ENCODE measurements at places on chromosomes 3 and 15.

- no peak for DNase-seq
Observed at GRCh38 chr15:66763186-66764071, 61.4 kb downstream of the SMAD6 start.

- DNase-seq = peak; percentile 97
Observed at GRCh38 chr15:74389241-74390048, 22.0 kb upstream of the CYP11A1 start.

GRCh38 chr3:50299929-50300680 lies 900 bp upstream of the HYAL3 start:
- DNase-seq = peak; percentile 48

DNA sequence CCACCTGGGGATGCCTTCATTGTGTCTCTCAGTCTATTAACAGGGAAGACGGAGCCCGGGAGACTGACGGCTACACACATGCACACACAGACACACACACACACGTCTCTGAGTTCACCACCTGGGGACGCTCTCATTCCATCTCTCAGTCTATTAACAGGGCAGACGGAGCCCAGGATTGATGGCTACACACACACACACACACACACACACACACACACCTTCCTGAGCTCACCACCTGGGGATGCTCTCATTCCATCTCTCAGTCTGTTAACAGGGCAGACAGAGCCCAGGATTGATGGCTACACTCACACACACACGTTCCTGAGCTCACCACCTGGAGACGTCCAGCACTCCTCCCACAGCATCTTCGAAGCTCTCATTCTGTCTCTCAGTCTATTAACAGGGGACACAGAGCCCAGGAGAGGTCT lies 143.9 kb downstream of the OR4M2 start:
- peak; percentile 24 for DNase-seq

DNA sequence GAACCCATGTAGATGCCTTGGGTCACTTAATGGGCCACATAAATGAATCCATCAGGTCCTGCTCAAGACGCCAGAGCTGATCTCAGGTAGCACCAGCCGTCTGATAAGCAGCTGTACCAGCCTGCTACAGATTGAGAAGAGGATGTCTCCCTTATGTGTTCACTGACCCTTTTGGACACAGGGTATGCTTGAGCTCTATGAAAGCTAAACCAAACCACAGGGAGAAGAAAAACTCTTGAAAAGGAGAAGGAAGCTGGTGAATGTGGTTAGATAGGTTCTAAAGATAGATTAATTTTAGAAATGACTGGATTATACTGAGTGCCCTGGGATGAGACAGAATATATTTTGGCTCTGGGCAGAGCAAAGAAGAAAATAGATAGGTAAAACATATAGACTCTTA lies 187.5 kb downstream of the SPATA16 start:
- DNase-seq = no peak

GRCh38 chr15:20345401-20345958 lies 196.1 kb downstream of the GOLGA6L6 start:
- DNase-seq = peak; percentile 19

GRCh38 chr3:30162579-30162978 lies 443.8 kb upstream of the TGFBR2 start:
- DNase-seq = no peak

- no peak for DNase-seq
Observed at GRCh38 chr15:90774731-90775514, 57.8 kb downstream of the BLM start.

GRCh38 chr3:44905446-44906157 lies 31.2 kb downstream of the TGM4 start:
- no peak for DNase-seq

DNA sequence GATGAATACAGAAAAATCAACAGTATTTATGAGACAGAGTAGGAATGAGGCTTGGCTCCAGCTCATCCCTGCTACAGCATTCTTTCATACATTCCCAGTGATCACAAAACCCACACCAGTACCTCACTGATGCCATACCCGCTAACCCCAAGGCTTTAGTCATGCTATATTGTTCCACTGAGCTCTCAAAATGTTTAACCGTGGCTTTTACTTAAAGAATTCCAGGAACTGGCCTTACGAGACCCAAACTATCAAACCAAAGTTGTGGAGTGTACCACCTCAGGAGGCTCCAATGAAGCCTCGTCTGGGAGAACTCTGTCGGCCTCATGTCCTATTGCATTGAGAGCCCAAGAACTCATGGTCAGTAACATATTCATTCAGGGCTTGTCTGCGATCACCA lies 278.9 kb downstream of the ULK4 start:
- no peak for DNase-seq

DNA sequence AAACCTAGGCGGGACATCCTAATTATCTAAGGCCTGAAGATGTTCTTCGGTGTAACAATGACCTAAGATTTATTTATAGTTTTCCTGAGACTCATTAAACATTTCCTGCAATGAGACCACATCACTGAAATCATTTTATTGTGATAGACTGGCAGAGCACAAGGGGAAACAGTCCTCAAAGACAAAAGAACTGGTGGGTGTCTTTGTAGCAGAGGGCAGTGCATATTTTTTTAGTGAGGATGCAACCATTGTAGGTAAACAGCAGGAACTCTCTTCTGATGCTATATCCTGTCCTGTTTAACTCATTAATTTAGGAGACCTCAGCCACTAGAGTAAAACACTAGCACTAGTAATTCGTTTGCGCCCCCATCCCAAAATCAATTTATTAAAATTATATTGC lies 100.0 kb downstream of the MAGI1 start:
- DNase-seq = no peak

GRCh38 chr3:43477600-43477999 lies 144.2 kb downstream of the ANO10 start:
- DNase-seq = no peak

GRCh38 chr3:189772584-189772983 lies 141.4 kb downstream of the TP63 start:
- DNase-seq = no peak

GRCh38 chr15:63947228-63947627 lies 99.1 kb downstream of the DAPK2 start:
- DNase-seq = no peak

- no peak for DNase-seq
Observed at GRCh38 chr3:97863031-97863430, 41.2 kb downstream of the CRYBG3 start.

DNA sequence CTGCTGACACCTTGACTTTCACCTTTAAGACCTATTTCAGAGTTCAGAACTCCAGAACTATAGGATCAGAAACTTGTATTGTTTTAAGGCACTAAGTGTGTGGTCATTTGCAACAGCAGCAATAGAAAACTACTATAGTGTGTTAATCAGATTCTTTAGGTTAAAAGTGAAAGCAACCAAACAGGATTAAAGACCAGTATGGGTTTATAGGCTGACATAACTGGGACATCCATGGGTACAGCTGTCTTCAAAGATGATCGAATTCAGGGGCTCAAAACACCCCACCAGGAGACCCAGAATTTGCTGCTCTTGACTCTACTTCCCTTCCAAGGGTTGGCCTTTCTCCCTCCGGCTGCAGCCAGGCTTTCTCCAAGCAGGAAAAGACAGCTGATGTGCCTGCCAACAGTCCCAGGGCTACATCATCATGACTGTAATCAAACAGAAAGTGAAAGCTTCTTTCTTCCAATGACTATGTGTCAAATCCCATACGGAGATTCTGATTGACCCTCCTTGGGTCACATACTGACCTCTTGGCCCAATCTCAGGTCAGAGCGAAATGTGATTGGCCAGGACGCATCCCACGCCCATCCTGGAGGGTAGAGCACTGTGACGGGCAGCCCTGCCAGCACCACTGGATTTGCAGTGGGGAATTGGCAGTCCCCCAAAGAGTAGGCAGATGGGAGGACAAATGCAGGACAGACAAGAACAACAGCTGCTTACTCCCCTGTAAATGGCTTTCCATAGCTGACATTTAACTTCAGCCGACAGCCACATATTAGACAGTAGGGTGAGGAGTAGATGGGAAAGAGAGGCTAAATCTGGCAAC lies 51.4 kb upstream of the RNF7 start:
- DNase-seq = no peak

DNA sequence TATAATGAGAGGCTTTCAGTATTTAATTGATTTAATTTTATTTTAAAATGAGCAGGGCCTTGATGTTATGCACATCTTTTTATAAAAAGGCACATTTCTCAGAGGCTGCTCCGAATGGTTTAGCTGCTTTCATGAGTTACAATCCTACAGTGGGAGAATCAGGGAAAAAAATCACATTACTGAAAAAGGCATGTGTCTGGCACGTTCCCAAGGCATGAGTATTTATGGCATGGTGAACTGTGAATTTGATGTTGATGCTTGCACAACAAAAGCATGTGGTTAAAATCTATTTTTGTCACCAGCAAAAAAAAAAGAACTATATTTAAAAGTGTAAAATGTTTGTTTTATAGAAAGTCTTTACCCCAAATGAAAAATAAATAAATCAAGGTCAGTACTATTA lies 485.2 kb upstream of the ROBO2 start:
- no peak for DNase-seq

GRCh38 chr15:32683906-32684584 lies 33.8 kb upstream of the GREM1 start:
- DNase-seq = no peak

DNA sequence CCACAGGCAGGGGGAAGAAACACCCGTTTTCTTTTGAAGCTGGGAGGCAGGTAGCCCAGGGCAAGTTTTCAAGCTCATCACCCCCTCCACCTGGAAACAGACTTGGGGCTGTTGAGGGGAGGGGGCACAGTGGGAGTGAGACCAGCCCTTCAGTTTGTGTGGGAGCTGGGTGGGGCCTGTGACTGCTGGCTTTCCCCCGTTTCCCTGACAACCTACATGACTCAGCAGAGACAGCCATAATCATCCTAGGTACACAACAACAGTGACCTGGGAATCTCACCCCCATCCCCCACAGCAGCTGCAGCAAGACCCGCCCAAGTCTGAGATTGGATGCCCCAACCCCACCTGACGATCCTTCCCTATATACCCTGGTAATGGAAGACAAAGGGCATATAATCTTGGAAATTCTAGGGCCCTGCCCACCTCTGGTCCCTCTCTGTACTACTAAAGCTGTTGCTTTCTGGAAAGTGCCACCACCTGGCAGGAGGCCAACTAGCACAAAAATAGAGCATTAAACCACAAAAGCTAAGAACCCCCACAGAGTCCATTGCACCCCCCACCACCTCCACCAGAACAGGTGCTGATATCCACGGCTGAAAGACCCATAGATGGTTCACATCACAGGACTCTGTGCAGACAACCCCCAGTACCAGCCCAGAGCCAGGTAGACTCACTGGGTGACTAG lies 422.2 kb upstream of the SGO1 start:
- DNase-seq = no peak
